ENCODE measurements at places on chromosomes 1 and 21.

DNA sequence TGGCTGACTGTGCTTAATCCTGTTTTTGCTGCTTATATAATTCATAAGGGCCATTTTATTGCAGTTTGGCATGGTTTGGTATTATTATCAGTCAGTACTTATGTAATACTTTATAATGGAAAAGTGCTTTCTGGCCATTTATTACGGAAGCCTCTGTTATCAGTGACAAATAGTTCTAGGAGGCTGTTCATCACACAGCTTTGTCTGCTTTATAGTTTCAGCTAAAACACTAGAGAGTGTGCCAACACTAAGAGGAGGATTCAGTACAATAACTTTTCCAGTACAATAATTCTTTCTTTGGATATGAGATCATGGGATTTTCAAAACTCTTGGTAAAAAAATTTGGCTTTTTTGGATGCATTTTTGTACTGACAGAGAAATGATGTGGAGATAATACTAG lies 102.9 kb upstream of the PTGFR start:
- no peak for DNase-seq

GRCh38 chr1:10507111-10507879 lies 32.5 kb downstream of the PEX14 start:
- DNase-seq = peak; percentile 81

DNA sequence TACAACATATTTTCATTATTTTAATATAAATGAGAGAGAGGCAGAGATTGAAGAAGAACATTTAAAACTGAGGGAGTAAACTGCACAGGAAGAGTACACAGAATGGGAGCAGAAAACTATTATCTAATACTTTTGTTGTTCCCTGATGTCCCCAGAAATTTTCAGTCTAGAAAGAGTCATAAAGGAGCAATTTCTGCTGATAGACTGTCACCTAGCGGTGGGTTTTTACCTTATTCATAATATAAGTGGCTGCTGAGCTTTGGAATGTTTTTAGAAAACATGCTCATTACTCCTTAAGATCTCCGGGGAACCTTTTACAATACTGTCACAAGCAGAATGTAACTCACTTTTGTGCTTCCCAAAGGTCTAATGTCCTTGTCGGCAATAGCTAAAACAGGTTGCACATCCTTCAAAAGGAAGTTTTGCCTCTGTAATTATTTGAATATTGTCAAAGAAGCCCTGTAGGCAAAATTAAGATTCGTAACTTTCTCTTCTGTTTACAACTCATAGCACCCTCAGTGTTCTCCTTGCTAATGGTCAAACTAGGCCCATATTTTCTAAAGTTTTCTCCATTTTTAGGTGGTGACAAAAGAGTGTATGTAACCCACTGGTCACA lies 4.9 kb upstream of the NPL start:
- peak; percentile 47 for DNase-seq

DNA sequence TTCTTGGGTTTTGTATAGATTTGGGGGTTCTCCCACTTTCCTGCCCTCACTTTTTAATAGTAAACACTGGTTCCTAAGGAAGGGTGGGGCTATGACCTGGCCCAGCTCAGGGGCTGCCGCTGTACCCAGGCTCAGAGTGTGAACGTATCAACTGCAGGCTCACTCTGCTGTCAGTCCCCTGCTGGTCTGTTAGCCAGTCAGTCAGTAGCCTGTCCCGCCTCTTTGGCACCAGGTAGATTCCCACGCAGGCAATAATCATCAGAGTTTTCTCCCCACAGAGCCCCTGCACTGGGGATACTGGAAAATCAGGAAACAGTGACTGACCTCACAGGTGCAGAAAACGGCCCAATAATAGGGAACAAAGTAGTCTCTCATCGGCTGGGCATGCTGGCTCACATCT lies 15.0 kb upstream of the ALPL start:
- no peak for DNase-seq

DNA sequence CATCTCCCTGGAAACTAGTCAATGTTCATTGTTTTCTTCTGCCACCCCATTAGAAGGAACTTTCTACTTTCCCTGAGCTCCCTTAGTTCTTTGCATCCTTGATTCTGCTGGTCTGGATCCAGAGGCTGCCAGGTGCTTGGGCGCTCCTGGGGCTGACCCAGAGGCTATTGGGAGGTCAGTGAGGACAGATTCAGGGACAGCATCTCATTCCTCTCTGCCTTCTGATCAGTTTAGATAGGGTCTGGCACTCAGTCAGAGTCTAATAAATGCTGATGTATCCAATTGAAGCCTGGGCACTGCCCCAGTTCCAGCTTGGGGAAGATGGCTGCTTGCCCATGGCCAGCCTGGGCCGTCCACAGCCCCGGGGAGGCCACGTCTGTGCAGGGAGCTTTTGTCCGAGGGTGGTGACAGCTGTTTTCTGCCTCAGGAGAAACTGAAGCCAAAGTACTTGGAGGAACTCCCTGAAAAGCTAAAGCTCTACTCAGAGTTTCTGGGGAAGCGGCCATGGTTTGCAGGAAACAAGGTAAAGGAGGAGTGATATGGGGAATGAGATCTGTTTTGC lies 2.3 kb downstream of the GSTM1 start:
- DNase-seq = no peak

GRCh38 chr1:19577561-19577960 lies 66.5 kb upstream of the NBL1 start:
- no peak for DNase-seq

DNA sequence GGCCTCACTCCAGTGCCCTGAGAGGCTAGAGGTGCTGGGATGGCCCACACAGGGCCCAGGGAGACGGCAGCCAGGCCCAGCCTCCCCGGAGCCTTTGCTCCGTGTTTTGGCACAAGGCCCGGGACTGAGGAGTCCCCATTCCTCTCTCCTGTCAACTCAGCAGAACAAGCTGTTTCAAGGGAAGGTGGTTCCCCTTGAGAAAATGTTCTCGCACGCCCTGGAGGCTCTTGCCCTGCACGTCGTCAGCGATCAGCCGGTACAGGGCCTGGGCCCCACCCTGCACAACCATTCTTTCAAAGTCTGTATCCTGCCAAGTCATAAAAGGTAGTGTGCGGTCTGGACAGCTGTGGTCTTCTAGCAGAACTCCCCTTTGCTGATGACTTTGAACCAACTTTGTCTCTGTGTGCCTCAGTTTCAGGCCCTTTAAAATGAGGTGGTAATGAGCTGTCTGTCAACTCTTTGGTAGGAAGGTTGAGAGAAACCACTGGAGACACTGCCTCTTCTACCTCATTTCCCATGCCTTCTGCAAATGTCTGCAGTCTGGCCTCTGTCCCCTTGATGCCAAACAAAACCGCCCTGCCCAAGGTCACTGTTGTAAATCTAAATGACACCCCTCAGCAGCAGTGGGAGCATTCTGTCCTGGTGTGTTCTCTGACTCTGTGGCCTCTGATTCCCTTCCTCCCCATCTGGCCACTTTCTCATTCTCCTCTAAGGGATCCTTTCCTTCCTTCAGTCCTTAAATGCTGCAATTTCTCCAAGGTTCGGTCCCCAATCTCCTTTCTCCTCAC lies 138.6 kb upstream of the JUN start:
- DNase-seq = no peak

GRCh38 chr1:188386161-188386560 lies 1557.4 kb downstream of the PLA2G4A start:
- no peak for DNase-seq

GRCh38 chr1:164886101-164886500 lies 327.1 kb downstream of the PBX1 start:
- DNase-seq = no peak

- peak; percentile 89 for DNase-seq
Measured at GRCh38 chr21:46097336-46098293, at the start of gene COL6A2. Gene COL6A2, plus strand, starts transcription at chr21:46098112.

- peak; percentile 88 for DNase-seq
Measured at GRCh38 chr1:84298328-84298683, 3.2 kb upstream of the SAMD13 start.
